ENCODE measurements at places on chromosomes 2 and 18. TPM values are rescaled to one million over a fixed set of nuclear protein-coding genes. Genes with fewer than 3 reads are reported as not detected.

GRCh38 chr2:120132691-120133090 lies 90.5 kb downstream of the TMEM185B start:
- no peak overlapping the region for H3K4me3 ChIP-seq
- no peak overlapping the region for H3K27ac ChIP-seq
- no peak for DNase-seq
- no peaks in the 10 kb centered on the region for H3K4me1 ChIP-seq
- peaks cover 9% of the 10 kb centered on the region for H3K36me3 ChIP-seq

DNA sequence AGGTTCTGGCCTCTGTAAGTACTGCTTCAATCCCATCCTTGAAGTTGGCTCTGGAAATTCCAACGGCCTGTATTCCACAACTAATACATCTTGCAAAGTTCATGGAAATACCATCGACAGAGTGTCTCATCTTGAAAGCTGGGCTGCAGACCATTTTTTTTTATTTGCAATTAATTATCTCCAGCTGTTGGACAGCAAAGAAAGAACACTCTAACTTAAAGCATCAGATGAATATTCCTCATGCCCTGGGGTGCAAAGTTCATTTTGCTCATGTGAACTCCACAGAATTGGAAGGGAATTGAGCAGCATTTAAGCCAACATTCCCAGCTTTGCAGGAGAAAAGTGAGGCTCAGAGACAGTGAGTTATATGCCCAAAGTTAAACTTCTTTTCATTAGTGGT lies 96.5 kb upstream of the PIEZO2 start:
- H3K4me3 ChIP-seq = no peak overlapping the region
- H3K36me3 ChIP-seq = no peaks in the 10 kb centered on the region
- DNase-seq = no peak
- H3K27ac ChIP-seq = no peak overlapping the region

- peaks cover 4% of the 10 kb centered on the region for H3K27me3 ChIP-seq
- peaks cover 7% of the 10 kb centered on the region for H3K4me1 ChIP-seq
- no peak for DNase-seq
- H3K4me3 ChIP-seq = no peak overlapping the region
Measured at GRCh38 chr2:19560785-19561184, 202.4 kb upstream of the OSR1 start.

DNA sequence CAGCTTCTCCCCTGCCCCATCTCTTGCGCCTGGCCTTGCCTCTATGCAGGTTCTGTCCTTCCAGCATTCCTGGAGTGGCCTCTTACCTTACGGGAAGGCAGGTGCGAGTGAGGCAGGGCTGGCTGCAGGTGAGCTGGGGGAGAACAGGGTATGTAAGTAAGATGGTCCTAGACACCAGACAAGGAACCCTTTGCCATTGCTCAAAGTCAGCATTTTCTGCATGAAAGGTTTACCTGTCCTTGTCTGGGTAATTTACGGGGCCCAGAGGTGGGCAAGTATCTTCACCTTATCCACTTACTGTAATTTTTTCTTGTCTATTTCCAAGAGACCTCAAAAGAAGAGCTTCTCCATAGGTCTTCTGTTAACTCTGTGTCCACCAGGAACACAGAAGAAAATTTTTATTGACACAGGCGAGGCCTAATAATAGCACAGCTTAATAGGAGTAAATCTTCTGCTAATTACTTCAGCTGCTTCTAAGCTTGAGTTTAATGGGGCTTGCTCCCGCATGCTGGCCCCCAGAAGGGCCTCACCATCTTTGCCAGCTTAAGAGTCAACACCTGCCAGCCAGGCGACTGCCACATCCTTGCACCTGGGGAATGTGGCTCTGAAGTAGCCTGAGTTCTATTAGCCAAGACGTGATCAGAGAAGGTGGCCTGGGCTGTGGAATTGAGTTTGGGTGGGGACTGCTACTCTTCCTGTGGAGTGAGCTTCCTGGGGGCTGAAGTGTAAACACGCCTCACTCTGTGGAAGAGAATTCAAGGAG lies 27.1 kb downstream of the PCARE start:
- H3K27ac ChIP-seq = no peak overlapping the region
- no peak overlapping the region for H3K4me3 ChIP-seq
- H3K36me3 ChIP-seq = no peaks in the 10 kb centered on the region
- no peaks in the 10 kb centered on the region for H3K27me3 ChIP-seq
- DNase-seq = no peak

GRCh38 chr18:9404565-9405060 lies 70.0 kb downstream of the TWSG1 start:
- no peaks in the 10 kb centered on the region for H3K36me3 ChIP-seq
- DNase-seq = peak; percentile 57
- peak overlapping the region; percentile 82 for H3K27ac ChIP-seq

- no peak for DNase-seq
- peak overlapping the region; percentile 95 for H3K27ac ChIP-seq
- peaks cover 10% of the 10 kb centered on the region for H3K36me3 ChIP-seq
- no peaks in the 10 kb centered on the region for H3K27me3 ChIP-seq
- peak overlapping the region; percentile 96 for H3K4me3 ChIP-seq
- H3K4me1 ChIP-seq = peaks cover 10% of the 10 kb centered on the region
Measured at GRCh38 chr2:55269645-55269990, 587 bp upstream of the MTIF2 start.

- H3K4me1 ChIP-seq = no peaks in the 10 kb centered on the region
- no peak overlapping the region for H3K4me3 ChIP-seq
- peak; percentile 72 for DNase-seq
- no peaks in the 10 kb centered on the region for H3K27me3 ChIP-seq
- peaks cover 1% of the 10 kb centered on the region for H3K36me3 ChIP-seq
- H3K27ac ChIP-seq = no peak overlapping the region
Measured at GRCh38 chr2:238513346-238513745, 86.6 kb downstream of the ASB1 start.

DNA sequence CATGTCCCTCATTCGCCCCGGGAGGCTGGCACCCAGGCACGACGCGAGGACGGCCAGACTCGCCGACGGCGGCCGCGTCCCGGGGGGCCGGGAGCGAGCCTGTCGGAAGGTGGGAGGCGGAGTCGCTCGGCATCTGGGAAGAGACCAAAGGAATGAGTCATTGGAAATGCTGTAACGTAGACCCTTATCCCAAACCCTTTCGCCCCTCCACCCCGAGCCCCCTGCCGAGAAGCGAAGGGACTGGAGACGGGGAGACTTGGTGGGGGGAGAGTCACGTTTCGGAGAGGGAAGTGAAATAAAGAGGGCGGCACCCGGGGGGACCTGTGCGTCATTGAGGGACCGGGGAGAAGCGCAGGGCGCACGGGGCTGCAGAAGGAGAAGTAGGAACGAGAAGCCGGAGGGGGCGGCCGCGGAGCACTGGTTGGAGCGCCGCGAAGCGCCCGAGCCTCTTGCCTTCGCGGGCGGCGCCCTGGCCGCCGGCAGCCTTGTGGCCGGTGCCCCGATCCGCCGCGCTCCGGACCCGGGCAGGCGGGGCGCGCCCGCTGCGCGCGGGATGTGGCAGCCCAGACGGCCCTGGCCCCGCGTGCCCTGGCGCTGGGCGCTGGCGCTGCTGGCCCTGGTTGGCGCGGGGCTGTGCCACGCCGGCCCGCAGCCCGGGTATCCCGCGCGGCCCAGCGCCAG lies at the start of gene EMILIN2:
TSS of gene EMILIN2 (plus strand) at position 371 of the 681 bp plus-strand sequence. CDS start at position 554, 183 bp downstream.
- DNase-seq = peak; percentile 73
- no peaks in the 10 kb centered on the region for H3K36me3 ChIP-seq
- H3K27ac ChIP-seq = peak within 1 kb of the TSS; percentile 64
- H3K4me1 ChIP-seq = peaks cover 36% of the 10 kb centered on the region

- no peaks in the 10 kb centered on the region for H3K36me3 ChIP-seq
- no peak for DNase-seq
- H3K27ac ChIP-seq = no peak overlapping the region
- H3K27me3 ChIP-seq = peaks cover 9% of the 10 kb centered on the region
- no peaks in the 10 kb centered on the region for H3K4me1 ChIP-seq
Measured at GRCh38 chr2:216942465-216942864, 82.6 kb upstream of the TNP1 start.

DNA sequence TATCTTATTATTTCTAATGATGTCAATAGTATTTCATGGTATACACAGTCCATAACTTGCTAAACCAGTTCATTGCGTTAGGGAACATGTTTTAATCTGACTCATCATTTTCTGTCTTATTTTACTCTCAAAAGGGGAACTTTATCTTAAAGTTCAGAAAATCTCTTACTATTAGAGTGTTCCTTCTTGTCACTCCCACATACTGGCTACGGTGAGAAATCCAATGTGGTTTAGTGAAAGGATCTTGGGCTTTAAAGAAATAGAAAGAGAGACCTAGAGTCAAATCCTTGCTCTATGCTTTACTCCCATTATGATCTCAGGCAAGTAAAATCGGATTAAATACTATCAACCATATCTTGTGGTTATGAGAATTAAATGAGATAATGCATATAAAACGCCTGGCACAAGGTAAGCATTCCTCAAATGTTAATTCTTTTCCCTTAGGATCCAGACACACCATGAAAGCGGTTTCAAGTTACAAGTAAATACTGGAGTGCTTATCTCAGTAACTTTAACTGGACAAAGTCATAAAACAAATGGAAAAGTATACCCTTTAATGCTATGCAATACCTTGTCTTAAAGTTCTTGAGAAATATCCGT lies 576.0 kb downstream of the ARHGAP15 start:
- peaks cover 68% of the 10 kb centered on the region for H3K36me3 ChIP-seq
- no peak overlapping the region for H3K4me3 ChIP-seq
- H3K27me3 ChIP-seq = no peaks in the 10 kb centered on the region
- no peak for DNase-seq
- H3K4me1 ChIP-seq = peaks cover 43% of the 10 kb centered on the region
- peak overlapping the region; percentile 25 for H3K27ac ChIP-seq

DNA sequence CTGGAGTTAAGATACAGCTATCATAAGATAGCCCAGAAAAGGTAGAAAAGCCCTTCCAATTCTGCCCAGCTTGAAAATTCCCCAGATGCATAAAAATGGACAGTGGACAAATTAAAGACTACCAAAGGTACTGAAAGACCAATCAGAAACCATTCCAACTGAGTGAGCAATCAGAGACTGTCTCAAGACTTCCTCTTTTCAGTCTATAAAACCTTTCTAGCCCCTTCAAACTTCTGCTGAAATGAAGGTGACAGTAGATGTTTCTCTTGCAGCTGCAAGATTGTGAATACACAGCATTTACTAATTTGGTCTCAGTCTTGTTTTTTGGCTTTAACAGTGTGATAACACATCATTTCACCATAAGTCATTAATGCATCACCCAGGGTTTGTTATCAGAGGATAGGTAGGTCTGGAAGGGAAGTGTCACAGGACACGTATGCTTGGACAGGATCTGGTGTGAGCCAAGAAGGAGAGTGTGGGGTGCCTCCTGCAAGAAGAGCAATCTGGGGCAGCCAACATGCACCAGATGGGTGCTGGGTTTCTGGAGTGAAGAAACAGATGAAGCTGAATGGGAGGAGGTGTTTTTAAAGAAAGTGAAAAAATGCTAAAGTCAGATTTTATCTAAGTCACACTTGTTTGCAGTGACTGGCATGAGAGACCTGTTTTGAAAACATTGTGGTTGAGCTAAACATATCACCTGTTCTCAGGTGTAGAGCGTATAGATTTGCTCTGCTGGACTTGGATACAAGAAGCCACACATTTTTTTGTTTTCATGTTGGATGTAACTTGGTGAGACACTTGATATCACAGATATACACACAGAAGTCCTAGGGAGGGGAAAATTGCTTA lies 75.3 kb upstream of the DDX18 start:
- no peaks in the 10 kb centered on the region for H3K36me3 ChIP-seq
- H3K27ac ChIP-seq = no peak overlapping the region
- no peaks in the 10 kb centered on the region for H3K4me1 ChIP-seq
- peaks cover 4% of the 10 kb centered on the region for H3K27me3 ChIP-seq
- DNase-seq = no peak
- no peak overlapping the region for H3K4me3 ChIP-seq

GRCh38 chr18:55910296-55910695 lies 322.3 kb upstream of the TCF4 start:
- H3K4me1 ChIP-seq = peaks cover 6% of the 10 kb centered on the region
- H3K36me3 ChIP-seq = no peaks in the 10 kb centered on the region
- H3K4me3 ChIP-seq = no peak overlapping the region
- H3K27me3 ChIP-seq = no peaks in the 10 kb centered on the region
- H3K27ac ChIP-seq = no peak overlapping the region
- no peak for DNase-seq

DNA sequence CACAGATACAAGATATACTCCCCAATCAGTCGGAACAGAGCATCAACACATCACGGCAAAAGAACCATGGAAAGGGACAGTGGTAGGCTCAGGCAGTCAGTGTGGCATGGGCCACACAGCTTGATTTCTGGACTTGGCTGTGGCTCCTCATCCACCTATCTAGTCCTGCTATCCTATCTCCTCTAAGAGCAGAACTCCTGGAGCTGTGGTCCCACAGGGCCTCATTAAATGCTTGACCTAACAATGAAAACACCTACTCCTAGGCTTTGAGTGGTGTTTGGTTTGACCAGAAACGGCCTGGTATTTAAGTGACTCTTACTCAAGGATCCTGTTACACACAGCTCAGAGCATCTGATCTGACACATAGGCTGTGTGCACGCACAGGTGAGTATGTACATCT lies 33.6 kb upstream of the SMAD2 start:
- H3K4me1 ChIP-seq = no peaks in the 10 kb centered on the region
- no peak for DNase-seq
- no peaks in the 10 kb centered on the region for H3K27me3 ChIP-seq

DNA sequence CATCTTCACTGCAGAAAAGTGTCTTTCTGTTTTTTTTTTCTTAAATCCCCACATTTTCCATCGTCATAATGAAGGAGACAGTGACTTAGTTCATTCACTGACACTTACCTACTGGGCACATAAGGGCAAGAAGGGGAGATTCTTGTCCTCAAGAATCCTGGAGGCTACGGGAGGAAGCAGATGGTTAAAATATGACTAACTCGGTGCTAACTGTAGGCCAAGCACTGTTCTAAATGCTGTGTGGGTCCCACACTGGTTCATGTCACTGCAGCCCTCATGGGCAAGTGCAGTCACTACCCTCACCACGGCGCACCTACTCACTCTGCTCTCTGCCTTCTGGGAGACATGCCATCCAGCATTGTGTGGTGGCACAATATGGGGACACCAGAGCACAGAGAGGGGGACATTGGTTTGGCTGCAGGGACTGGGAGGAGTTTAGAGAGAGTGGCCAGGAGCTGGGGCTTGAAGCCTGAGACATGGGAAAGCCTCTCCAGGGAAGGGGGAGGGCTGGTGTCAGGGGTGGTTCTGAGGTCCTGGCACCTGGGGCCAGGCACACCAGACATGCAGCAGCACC lies 305.2 kb downstream of the MYCN start:
- H3K27ac ChIP-seq = no peak overlapping the region
- no peak overlapping the region for H3K4me3 ChIP-seq
- H3K27me3 ChIP-seq = no peaks in the 10 kb centered on the region
- no peak for DNase-seq
- no peaks in the 10 kb centered on the region for H3K4me1 ChIP-seq

GRCh38 chr2:43764086-43764705 lies 9.6 kb upstream of the DYNC2LI1 start:
- H3K36me3 ChIP-seq = no peaks in the 10 kb centered on the region
- DNase-seq = no peak
- no peak overlapping the region for H3K27ac ChIP-seq
- peaks cover 15% of the 10 kb centered on the region for H3K4me1 ChIP-seq
- no peaks in the 10 kb centered on the region for H3K27me3 ChIP-seq
- no peak overlapping the region for H3K4me3 ChIP-seq

Gene FER1L5
- not detected for total RNA-seq

Gene PLEKHH2
- total RNA-seq = 2.2 TPM

Gene TRAPPC12
- 73.1 TPM for total RNA-seq

Gene RAB6C
- total RNA-seq = not detected

Gene DCDC2C
- total RNA-seq = not detected

Gene SLC4A3
- 0.05 TPM for total RNA-seq

Gene PRKAG3
- not detected for total RNA-seq

Gene GALNT3
- 5.5 TPM for total RNA-seq

Gene MYL12A
- total RNA-seq = 451 TPM

Gene NEU2
- not detected for total RNA-seq

Gene POTEI
- not detected for total RNA-seq

Gene NYAP2
- total RNA-seq = not detected

Gene TBR1
- total RNA-seq = 0.04 TPM

Gene SNED1
- total RNA-seq = 0.69 TPM

Gene CAB39
- total RNA-seq = 122 TPM
